Stimulated activated naive CD8-positive, alpha-beta T cell treated with anti-CD3 and anti-CD28 coated beads, Interleukin-15, Interleukin-2, amounts not matched to agents 100 U/mL and 50 U/mL, for 24 hours (primary cell): ENCODE measurements at places on chromosomes 6 and 20.

DNA sequence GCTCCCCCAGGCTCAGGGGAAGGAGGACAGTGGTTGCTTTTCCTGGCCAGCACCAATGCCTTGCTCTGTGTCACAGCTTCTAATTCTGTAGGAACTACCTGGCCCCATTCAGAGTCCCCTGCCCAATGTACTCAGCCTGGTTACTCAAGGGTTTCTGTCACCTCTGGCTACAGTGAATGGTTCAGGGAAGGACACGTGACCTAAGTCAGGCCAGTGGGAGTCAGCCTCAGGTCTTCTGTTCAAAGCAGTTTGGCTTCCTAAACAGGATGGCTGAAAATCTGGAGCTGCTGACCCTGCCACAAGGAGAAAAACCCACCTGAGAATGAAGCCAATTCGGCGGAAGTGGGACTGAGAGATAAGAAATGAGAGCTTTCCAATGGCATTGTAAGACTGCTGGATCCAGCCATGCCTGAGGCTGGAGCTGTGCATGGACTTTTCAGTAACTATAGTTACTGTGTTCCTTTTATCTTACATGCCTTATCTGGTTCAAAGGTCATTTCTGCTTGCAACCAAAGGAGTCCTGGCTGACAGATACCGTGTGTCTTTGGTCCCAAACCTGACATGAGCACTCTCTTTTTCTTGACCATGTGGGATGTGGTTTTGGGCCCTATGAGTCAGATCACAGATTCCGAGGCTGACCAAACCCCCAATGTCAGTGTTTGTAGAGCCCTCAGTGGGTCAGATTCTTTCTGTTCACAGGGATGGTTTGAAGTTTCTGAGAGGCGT lies 104.3 kb downstream of the SULF2 start:
- DNase-seq = no peak

DNA sequence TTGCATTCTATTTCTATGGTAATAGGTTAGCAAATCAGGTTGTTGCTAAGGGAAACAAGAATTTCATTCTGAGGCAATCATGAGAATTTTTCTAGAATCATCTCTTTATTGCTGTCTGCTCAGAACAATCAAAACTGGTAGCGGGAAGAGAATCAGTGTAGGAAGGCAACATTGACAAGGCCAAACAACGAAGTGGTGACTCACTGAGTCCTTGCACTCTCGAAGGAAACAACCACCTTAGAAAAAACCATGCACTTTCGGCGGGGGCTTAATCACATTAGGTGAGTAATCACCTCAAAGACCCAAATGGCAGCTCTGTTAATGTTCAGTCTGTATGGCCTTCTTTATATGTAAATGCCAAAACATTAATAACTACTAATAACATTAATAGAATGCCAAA lies 78.8 kb upstream of the MAP7 start:
- DNase-seq = no peak

GRCh38 chr20:56360908-56361205 lies 2.1 kb downstream of the FAM210B start:
- no peak for DNase-seq

DNA sequence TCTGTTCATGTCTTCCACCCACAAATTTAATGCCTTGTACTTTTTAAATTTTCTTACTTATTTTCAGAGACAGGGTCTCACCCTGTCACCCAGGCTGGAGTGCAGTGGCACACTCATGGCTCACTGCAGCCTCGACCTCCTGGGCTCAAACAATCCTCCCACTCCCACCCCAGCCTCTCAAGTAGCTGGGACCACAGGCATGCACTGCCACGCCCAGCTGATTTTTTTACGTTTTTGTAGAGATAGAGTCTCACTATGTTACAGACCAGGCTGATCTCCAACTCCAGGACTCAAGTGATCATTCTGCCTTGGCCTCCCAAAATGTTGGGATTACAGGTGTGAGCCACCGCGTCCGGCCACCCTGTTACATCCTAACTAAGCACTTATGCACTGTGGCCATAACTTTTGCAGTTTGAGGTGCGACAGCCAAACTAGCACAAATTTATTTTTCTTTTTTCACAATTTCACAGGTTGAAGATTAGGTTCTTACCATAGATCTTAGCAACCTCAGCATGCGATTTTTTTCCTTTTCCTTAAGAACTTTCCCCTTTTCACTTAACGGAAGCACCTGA lies 92.1 kb downstream of the EPB41L2 start:
- no peak for DNase-seq
